ENCODE measurements at places on chromosomes 1 and 21.
A peak's percentile ranks its signal among the peaks of the same experiment; 100 is the strongest.

GRCh38 chr1:234782105-234782751, 172.2 kb upstream of the IRF2BP2 start:
- no peak for DNase-seq

DNA sequence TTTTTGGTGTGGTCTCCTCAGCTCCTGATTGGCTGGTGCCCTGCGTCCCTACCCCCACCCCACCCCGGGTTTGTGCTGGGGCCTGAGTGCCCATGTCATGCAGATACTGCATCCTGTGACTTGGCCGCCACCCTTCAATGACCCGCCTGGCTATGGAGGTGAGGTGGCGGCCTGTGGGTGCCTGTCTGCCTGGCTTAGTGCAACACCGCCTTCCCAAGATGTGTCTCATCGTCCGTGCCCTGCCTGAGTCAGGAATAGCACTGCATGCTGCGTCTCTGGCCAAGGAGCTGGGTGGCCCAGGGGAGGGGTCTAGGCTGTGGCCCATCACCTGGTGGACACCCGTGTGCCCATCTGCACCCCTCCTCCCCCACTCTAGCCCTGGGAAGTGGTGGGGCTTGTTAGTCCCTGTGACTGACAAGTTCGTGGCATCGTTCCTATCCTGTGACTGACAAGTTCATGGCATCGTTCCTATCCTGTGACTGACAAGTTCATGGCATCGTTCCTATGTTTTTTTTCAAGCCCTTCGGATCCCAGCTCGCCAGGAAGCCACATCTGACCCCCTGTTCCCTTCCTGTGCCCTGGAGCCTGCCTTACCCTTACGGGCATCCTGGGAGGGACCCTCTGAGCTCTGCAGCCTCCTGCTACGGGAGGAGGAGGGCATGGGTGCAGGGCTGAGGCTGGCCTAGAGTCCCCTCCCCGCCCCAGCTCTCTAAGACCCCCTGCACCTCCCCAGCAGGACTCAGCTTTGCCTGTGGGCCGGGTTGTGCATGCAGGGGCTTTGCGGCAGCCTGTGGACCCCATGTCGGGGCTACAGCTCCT, 7.5 kb downstream of the SLX9 start:
- DNase-seq: no peak

DNA sequence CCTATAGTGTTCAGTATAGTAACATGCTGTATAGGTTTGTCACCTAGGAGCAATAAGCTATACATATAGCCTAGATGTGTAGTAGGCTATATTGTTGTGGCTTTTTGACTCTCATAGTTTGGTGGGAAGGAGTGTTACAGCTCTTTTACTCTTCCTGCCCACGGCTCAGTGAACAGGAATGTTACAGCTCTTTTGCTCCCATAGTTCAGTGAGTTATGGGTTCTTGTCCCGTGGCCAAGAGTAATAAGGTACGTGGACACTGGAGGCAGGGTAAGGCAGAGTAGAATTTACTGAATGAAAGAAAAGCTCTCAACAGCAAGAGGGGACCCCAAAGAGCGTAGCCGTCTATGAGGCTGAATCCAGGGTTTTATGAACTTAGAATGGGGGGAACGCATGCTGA, 734.3 kb downstream of the ADGRL2 start:
- DNase-seq: no peak

DNA sequence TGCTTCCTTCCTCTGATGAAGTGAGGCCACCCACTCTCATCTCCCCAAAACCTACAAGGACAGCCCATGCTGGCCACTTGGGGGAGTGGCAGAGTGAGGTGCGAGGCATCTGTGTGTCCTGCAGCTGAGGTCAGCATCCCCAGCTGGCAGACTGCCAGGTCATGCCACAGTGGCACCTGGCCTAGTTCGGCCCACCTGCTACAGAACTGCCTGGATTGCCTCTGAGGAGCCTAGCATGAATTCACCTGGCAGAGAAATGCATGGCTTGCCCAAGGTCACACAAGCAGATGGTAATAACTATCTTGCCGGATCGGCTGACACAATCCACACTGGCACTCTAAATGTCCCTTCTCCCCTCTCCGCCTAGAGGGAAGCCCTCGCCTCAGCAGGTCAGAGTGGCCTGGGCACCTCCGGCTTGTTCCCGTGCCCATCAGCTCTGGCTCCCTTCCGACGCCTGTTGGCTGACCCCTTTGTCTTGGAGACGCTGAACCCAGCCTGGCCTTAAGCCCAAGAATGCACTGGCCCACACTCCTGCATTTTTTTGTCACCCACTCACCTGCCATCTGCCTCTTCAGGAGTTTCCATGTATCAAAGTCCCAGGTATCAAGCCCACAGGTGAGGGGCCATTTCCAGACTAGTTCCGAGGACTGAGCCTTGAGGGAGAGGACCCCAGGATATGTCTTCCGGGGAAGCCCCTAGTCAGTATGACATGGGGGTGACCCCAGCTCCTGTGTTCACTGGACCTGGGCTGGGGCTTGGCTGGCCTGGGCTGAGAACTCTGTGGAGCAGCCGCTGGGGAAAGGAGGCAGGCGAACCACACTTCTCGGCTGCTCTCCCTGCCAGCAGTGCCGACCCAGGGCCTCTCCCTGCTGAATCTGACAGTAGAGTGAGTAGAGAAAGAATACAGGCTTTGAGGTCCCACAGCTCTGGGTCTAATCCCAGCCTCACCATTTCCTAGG, 21.7 kb downstream of the ECE1 start:
- DNase-seq: no peak

DNA sequence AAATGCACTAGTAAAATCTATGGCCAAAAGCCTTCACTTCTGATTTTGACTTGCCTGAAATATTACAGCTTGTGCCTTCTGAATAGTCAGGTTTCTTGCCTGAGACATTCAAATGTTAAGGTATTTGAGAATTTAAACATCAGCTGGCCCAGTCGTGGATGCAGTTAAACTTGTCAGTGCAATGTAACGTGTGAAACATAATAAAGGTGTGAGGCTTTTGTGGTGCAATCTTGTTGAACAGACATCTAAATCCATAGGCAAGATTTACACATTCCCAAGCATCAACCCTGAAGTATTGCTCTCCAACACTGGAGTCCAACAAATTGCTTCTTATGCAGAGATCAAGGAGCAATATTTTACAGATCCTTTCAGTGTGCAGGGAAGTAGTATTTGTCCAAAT, 4.4 kb downstream of the CCN1 start:
- no peak for DNase-seq

DNA sequence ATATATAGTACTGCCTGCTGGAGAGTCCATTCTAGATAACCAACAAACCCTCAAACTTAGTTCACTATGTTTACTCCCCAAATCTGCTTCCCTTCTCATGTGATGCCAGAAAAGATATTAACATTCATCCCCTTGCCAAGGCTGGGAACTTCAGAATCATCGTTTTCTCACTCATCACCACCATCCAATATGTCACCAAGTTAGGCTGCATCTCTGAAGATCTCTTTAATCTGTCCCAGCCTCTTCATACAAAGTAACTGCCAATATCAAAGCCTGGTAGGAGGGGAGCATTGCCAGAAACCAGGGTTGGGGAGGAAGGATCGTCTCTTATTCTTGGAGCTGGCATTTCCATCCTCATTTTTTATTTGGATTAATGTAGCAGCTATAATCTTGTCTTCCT, 71.6 kb downstream of the XCL2 start:
- no peak for DNase-seq

- DNase-seq: no peak
Observed at GRCh38 chr1:39655578-39656268, 16.2 kb downstream of the NT5C1A start.

- no peak for DNase-seq
Observed at GRCh38 chr1:154190550-154190949, 1.4 kb downstream of the TPM3 start.

GRCh38 chr1:164337885-164338284, 221.1 kb upstream of the PBX1 start:
- no peak for DNase-seq

DNA sequence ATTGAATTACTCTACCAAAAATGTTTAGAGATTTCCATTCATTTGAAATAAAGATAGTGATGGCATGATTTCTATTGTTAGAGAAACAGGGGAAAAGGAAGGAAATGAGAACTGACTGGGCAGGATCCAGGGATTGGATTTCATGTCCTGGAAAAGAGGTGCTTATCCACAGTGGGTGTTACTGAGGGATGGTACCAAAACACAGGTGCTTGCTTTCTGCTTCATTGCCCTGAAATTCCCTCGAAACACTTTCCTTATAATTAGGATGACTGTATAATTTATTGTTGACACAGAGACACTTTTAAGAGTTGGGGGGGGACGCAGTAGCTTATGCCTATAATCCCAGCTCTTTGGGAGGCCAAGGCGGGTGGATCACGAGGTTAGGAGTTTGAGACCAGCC, 185.0 kb upstream of the KCNK2 start:
- DNase-seq: no peak

DNA sequence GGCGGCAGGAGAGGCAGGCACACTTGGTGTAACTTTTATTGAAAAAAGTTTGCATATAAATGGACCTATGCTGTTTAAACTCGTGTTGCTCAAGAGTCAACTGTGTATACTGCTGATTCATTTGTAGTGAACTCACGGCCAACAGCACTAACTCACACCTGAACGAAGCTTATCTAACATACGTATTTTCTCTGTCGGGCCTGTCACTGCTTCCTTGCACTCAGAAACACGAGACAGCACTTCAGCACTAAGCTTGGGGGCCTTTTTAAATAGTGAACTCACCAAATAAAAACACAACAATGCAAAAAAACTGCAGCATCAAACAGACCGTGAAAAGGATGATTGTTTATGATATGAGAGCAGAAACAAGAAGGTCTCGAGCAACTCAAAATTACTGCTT, 58.9 kb upstream of the NEK2 start:
- no peak for DNase-seq

GRCh38 chr1:205225901-205226765, 1.6 kb upstream of the TMCC2 start:
- no peak for DNase-seq

DNA sequence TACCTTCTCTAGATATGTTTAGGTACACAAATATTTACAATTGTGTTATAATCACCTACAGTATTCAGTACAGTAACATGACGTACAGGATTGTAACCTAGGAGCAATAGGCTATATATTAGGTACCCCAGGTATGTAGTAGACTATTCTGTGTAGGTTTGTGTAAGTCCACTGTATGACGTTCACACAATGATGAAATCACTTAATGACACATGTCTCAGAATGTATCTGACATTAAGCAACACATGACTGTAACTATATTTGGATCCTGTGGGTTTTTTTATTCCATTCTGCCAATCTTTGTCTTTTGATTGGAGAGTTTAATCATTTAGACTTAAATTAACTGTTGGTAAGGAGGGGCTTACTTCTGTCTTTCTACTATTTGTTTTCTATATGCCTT, 52.1 kb downstream of the STYXL2 start:
- no peak for DNase-seq

DNA sequence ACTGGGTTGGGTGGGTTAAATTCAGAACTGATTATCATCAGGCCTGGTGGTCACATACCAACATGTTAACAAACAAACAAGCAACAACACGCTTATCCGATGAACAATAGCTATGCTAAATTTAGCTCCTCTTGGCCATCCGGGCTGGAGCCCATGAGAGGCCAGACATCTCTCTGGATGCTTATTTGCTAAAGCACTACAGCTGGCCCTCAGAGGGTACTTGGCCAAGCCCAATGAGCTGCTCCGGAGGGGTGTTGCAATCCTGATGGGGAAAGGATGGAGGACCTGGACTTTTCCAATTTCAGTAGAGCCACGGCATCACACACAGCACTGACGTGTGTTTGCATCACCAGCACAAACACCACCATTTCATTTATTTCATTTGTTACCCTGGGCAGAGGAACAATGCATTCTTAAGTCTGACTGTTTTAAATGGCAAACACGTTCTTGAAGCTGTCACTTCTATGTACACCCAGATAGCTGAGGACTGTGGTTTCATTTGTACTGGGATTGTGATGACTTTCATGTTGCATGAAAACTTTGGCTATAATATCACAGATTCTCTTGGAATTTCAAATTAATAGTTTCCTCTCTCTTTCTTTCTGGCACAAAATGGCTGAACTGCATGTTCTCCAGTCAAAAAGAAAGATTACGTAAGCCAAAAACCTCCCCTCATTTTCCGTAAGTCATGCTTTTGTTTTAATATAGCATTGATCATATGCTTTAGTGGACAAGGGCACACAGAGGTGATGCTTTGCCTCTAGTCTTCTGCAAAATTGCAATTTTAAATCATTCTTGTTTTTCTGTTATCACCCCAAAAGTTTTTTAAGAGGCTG, 359.8 kb upstream of the KAZN start:
- no peak for DNase-seq

DNA sequence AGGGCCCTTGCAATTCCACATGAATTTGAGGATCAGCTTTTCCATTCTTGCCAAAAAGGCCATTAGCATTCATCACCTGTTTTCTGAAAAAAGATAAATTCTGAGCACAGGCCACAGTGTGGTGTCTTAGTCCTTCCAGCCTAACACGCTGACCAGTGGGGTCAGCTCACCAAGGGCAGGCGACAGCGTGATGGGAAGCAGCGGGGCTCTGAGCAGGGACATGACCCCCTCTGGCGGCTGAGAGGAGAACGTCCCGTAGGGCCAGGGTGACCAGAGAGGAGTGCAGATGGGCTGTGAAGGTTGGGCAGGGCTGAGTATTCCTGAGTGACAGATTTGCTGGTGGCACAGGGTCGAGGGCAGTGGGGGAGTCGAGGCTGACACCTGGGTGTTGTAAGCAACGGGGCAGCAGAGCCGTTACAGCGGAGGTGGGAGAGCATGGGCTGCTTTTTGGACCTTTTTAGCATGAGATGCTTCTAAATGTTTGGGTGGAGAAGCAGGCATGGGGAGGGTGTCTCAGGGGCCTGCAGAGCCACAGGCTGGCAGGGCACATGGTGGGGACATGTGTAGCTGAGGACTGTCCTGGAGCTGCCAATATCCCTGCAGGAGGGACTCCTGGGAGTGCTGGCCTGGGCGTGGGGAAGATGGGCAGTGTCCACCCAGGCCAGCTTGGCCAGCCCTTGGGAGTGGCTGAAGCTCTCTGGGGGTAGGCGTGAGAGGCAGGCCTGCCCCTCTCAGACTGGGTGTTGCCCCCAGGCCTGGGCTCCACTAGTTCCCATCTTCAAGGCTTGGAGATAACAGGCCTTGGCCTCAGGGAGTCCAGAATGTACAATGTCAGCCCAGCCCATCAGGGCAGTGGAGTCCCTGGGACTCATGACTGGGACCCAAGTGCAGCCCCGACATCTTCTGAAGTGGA, 8.6 kb upstream of the CALML6 start:
- DNase-seq: peak; percentile 47

- no peak for DNase-seq
Observed at GRCh38 chr1:52593495-52593894, 8.7 kb upstream of the GPX7 start.

Data from stimulated activated CD8-positive, alpha-beta memory T cell treated with anti-CD3 and anti-CD28 coated beads, Interleukin-4, amount 100 ng/mL, for 1 hour (primary cell).